ENCODE measurements at places on chromosomes 16 and 17. TPM values are rescaled to one million over a fixed set of nuclear protein-coding genes. Genes with fewer than 3 reads are reported as not detected.
A peak's percentile ranks its signal among the peaks of the same experiment; 100 is the strongest.

NUP88 gene
- total RNA-seq = 135 TPM

SGCA gene
- total RNA-seq = 0.26 TPM

CCT6B gene
- 0.95 TPM for total RNA-seq

- no peak overlapping the region for H3K27ac ChIP-seq
- H3K36me3 ChIP-seq = no peaks in the 10 kb centered on the region
- no peak overlapping the region for H3K4me3 ChIP-seq
Observed at GRCh38 chr17:77117415-77117814, 23.4 kb upstream of the SEC14L1 start.

- H3K4me3 ChIP-seq = no peak overlapping the region
- DNase-seq = peak; percentile 45
- H3K27me3 ChIP-seq = no peaks in the 10 kb centered on the region
- H3K36me3 ChIP-seq = peaks cover 38% of the 10 kb centered on the region
- H3K4me1 ChIP-seq = peaks cover 77% of the 10 kb centered on the region
Observed at GRCh38 chr17:80604670-80605010, 60.0 kb downstream of the RPTOR start.

- H3K36me3 ChIP-seq = no peaks in the 10 kb centered on the region
- H3K27ac ChIP-seq = no peak overlapping the region
- H3K27me3 ChIP-seq = peaks cover 2% of the 10 kb centered on the region
- no peak for DNase-seq
- no peak overlapping the region for H3K4me3 ChIP-seq
Observed at GRCh38 chr16:69511651-69512050, 54.1 kb upstream of the NFAT5 start.

DNA sequence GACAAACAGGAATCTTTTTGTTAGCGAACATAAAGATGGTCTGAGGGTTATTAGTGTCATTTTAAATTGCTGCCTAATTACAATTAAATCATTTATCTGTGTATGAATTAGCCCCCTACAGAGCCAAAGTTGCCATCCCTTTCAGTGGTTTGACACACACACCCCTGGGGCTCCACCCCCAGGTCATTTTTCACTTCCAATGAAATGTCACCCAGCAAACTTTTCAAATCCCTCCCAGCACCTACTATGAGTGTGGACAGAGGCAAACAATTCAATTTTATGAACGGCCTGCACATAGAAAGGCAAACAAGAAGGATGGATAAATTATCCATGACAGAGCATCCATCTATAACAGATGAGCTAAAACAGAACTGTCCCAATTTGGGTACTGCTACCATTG is 2.4 kb downstream of the MYH10 start:
- H3K27me3 ChIP-seq = peaks cover 30% of the 10 kb centered on the region
- H3K36me3 ChIP-seq = no peaks in the 10 kb centered on the region
- H3K27ac ChIP-seq = no peak overlapping the region
- DNase-seq = no peak

- H3K27ac ChIP-seq = no peak overlapping the region
- H3K4me3 ChIP-seq = no peak overlapping the region
- H3K4me1 ChIP-seq = no peaks in the 10 kb centered on the region
- no peak for DNase-seq
- no peaks in the 10 kb centered on the region for H3K27me3 ChIP-seq
Observed at GRCh38 chr17:45102856-45103255, 29.5 kb downstream of the PLCD3 start.

DNA sequence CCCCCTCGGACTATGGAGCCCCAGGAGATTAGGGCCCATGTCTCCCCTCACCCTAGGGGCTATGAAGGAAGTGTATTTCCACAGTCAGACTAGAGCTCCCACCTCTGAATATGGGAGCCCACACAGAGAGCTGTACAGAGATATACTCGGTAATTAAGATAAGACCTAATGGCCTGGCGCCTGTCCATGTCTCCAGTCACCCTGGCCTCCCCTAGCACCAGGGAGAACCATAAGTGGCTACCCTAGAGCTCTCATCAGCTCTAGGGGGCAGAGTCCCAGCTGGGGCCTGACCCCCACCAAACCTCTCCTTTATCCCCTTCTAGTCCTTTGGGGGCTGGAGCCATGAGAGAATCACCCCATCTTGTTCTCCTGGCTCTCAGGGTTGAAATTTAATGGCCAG is 2.4 kb downstream of the TMEM101 start:
- H3K27ac ChIP-seq = no peak overlapping the region
- DNase-seq = no peak
- peaks cover 4% of the 10 kb centered on the region for H3K27me3 ChIP-seq
- peaks cover 25% of the 10 kb centered on the region for H3K36me3 ChIP-seq
- peaks cover 16% of the 10 kb centered on the region for H3K4me1 ChIP-seq
- H3K4me3 ChIP-seq = no peak overlapping the region

DNA sequence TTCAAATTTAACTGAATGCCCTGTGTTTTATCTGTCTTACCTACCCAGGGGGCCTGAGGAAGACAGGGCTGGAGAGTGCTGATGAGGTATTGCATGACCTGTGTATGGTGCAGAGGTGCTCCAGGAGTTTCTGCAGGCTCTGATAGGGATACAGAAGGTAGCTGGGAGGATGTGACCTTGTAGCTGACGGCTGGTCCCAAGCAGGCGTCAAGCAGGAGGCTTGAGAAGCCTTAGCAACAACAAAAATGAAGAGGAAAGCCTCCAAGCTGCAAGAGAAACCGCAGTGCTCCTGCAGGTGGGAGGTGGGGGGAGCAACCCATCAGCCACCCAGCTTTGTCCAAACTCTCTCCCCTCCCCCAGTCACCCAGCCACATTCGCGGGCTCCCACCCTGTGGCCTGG is 40.4 kb downstream of the LAT start:
- H3K27ac ChIP-seq = peak overlapping the region; percentile 71
- H3K4me1 ChIP-seq = peaks cover 81% of the 10 kb centered on the region
- peak; percentile 38 for DNase-seq
- no peaks in the 10 kb centered on the region for H3K27me3 ChIP-seq

DNA sequence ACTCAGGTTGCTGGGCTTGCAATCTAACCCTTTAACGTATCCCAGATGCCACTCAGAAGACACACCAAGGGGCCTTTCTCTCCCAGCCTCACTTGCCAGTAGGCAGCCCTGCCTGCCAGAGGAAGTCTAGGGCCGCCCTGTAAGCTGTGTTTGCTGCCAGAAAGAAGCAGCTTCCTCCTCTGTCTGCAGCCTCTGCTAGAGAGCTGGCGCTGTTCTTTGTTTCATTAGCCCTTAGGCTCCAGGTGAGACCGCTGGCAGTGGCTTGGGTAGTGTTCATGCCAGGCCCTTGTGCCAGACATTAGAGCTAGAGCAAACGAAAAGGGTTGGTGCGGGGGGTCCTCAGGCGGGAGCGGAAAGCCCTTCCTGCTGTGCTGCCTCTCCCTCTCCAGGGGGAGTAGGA is 8.9 kb downstream of the CTRL start:
- peak overlapping the region; percentile 74 for H3K27ac ChIP-seq
- no peak overlapping the region for H3K4me3 ChIP-seq
- no peaks in the 10 kb centered on the region for H3K36me3 ChIP-seq

GRCh38 chr17:45801421-45801820 is 17.3 kb downstream of the CRHR1 start:
- peaks cover 28% of the 10 kb centered on the region for H3K27me3 ChIP-seq
- H3K36me3 ChIP-seq = no peaks in the 10 kb centered on the region
- DNase-seq = no peak
- no peaks in the 10 kb centered on the region for H3K4me1 ChIP-seq

- no peaks in the 10 kb centered on the region for H3K4me1 ChIP-seq
- H3K36me3 ChIP-seq = peaks cover 7% of the 10 kb centered on the region
- H3K27ac ChIP-seq = no peak overlapping the region
- no peaks in the 10 kb centered on the region for H3K27me3 ChIP-seq
- H3K4me3 ChIP-seq = no peak overlapping the region
Observed at GRCh38 chr16:50437769-50438437, 69.1 kb upstream of the BRD7 start.

GRCh38 chr17:81711814-81712467 is at the start of gene SLC25A10:
Gene SLC25A10, plus strand, starts transcription at chr17:81712284. Its CDS starts 143 bp downstream, at chr17:81712427.
- H3K27me3 ChIP-seq = no peaks in the 10 kb centered on the region
- peaks cover 4% of the 10 kb centered on the region for H3K36me3 ChIP-seq
- peak within 1 kb of the TSS; percentile 84 for H3K27ac ChIP-seq
- H3K4me1 ChIP-seq = peaks cover 24% of the 10 kb centered on the region
- H3K4me3 ChIP-seq = peak within 1 kb of the TSS; percentile 89

- H3K4me3 ChIP-seq = no peak overlapping the region
- H3K27me3 ChIP-seq = no peaks in the 10 kb centered on the region
- H3K36me3 ChIP-seq = peaks cover 26% of the 10 kb centered on the region
- DNase-seq = no peak
- H3K4me1 ChIP-seq = peaks cover 55% of the 10 kb centered on the region
Observed at GRCh38 chr17:40625311-40625710, 22.3 kb downstream of the SMARCE1 start.

- peak overlapping the region; percentile 38 for H3K27ac ChIP-seq
- no peak overlapping the region for H3K4me3 ChIP-seq
- peaks cover 55% of the 10 kb centered on the region for H3K36me3 ChIP-seq
- peaks cover 90% of the 10 kb centered on the region for H3K4me1 ChIP-seq
Observed at GRCh38 chr17:35521150-35521549, 16.3 kb downstream of the SLFN12L start.

- peak overlapping the region; percentile 26 for H3K27ac ChIP-seq
- no peak overlapping the region for H3K4me3 ChIP-seq
- no peaks in the 10 kb centered on the region for H3K27me3 ChIP-seq
- H3K4me1 ChIP-seq = peaks cover 14% of the 10 kb centered on the region
- no peak for DNase-seq
Observed at GRCh38 chr17:2122641-2123302, 67.9 kb downstream of the HIC1 start.

DNA sequence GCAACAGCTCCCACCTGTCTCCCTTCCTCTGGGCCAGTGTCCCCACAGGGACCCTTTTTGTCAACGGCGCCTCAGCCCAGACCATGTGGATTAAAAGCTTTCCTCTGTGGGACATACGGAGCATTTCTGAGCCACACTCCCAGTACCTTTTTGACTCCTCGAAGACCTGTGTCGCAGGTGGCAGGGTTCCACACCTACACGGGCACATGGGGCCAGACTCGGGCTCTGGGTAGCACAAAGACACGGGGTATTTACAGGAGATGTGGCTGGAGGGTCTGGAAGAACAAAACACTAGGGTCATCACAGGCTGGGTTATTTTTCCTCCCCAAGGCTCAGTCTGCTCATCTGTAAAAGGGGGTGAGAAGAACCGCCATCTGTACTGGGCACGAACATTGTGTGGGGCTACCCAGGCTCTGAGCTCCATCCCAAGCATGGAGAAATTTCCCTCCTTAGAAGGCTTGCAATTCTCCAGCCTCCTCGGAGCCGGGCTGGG is 32.5 kb upstream of the SNN start:
- H3K36me3 ChIP-seq = no peaks in the 10 kb centered on the region
- H3K27me3 ChIP-seq = no peaks in the 10 kb centered on the region
- H3K4me3 ChIP-seq = no peak overlapping the region
- no peak overlapping the region for H3K27ac ChIP-seq
- peaks cover 15% of the 10 kb centered on the region for H3K4me1 ChIP-seq

- no peak for DNase-seq
- H3K36me3 ChIP-seq = no peaks in the 10 kb centered on the region
- H3K4me1 ChIP-seq = peaks cover 3% of the 10 kb centered on the region
Observed at GRCh38 chr16:57301126-57301817, 16.8 kb upstream of the PLLP start.

DNA sequence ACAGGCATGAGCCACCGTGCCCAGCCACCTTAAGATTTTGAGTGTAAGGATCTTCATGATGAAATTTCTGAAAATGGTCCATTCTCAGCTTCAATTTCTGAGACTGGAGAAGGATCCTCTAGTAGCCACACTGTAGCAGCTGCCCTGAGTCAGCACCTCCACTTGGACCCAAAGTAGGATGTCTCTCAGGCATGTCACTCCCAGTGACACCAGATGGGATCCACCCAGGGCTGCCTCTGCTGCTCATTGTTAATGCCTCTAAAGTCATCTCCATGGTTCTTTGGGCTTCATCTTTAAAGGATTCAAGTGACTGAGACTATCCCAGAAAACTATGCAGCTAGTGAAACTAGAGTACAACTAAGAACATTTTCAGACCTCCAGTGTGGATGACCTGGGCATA is 7.9 kb downstream of the PLD6 start:
- H3K27me3 ChIP-seq = no peaks in the 10 kb centered on the region
- no peak overlapping the region for H3K4me3 ChIP-seq
- H3K4me1 ChIP-seq = peaks cover 7% of the 10 kb centered on the region
- DNase-seq = no peak
- peak overlapping the region; percentile 14 for H3K27ac ChIP-seq
